Immature natural killer cell (primary cell): ENCODE measurements at places on chromosomes 13 and 19. TPM values are rescaled to one million over a fixed set of nuclear protein-coding genes. Genes with fewer than 3 reads are reported as not detected.

DNA sequence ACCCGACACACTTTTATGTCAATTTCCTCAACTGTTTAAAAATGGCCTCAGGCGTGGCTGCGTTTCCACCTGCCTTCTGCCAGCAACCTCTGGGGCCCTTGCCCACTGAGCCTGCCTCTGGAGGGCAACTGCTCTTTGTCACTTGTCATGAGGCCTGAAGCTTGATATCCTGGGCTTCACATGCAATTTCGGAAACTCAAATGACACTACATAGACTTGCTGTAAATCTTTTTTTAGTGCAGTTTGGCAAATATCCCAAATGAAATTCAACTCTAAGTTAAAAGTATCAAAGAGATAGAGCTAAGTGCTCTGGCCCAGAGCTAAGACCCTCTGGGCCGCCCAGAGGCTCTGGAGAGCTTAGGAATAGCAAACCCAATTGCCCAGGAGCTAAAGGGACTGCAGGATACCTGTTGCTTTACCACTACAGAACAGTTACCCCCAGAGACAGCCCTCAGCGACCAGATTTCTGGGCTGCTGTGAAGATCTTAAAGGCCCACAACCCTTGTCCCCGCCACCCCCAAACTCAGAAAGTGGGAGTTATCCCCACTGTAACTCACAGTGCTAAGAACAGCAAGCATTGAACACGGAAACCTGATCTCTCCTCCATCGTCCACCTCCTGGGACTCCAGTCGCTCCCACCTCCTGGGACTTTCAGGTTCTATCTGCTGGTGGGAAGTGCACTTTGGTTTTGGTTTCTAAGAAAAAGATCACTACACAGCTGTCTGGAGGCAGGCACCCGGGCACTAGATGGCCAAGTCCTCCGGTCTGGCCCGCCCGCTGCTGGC is 19.4 kb downstream of the GJA3 start:
- peaks cover 4% of the 10 kb centered on the region for H3K36me3 ChIP-seq
- H3K27me3 ChIP-seq: peaks cover 14% of the 10 kb centered on the region
- no peaks in the 10 kb centered on the region for H3K4me1 ChIP-seq
- H3K4me3 ChIP-seq: no peak overlapping the region
- no peak for DNase-seq

DNA sequence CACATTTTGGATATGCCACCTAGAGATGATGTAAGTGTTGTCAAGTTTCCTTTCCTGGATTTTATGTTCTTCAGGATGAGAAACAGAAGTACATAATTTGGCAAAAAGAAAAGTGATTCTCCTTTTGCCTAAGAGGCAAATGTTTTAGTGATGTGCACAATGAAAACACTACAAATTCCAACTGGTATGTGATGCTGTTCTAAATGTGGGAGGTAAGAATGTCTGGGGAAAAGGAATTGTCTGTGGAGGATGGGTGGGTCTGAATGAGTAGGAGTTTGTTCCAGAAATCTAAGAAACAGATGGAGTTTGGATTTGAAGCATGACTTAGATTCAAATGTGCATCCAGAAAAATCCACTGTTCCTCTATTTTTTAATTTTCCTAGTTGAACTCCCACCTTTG is 473.6 kb upstream of the SPRY2 start:
- H3K36me3 ChIP-seq: peaks cover 8% of the 10 kb centered on the region
- no peaks in the 10 kb centered on the region for H3K27me3 ChIP-seq
- H3K4me3 ChIP-seq: no peak overlapping the region

DNA sequence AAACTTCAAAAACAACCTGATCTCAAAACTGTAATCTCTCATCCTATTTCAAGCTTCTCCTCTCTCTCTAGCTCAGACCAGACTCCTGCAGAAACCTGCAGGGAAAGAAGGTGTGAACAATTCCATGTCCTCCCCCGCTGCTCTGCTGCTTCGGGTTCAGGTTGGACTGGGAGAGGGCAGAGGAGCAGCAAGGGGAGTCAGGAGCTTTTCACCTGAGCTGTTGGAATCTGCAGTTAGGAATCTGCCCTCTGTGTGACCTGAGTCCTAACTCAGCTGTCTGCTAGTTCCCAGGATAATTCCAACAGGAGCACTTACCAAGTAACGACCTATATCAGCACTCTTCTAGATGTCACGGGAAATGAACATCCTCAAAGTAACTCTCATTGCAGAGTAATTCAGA is 118.3 kb downstream of the DNAJC15 start:
- H3K36me3 ChIP-seq: no peaks in the 10 kb centered on the region
- H3K27ac ChIP-seq: no peak overlapping the region
- H3K4me1 ChIP-seq: no peaks in the 10 kb centered on the region
- H3K4me3 ChIP-seq: no peak overlapping the region
- DNase-seq: no peak

RHPN2 gene
- not detected for polyA plus RNA-seq

MBD3L2 gene
- polyA plus RNA-seq: not detected
